ENCODE measurements at places on chromosomes 13 and 19.
A peak's percentile ranks its signal among the peaks of the same experiment; 100 is the strongest.

DNA sequence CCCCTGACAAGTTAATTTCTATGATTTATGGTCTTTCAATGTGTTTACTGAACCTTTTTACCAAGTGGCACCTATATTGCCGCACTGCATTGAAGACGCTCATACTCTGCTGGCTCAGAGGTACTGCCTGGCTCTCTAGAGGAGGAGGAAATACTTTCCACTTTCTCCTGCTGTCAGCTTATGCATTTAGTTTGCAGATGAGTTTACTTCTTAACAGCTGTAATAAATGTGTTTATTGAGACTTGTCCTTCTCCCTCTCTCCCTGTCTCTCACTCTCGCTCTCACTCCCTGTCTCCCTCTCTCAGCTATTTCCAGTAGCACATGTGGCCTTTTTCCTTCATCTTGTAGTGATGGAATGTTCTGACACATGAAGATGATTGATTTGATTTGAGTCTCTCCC lies 60.3 kb upstream of the SPATA13 start:
- no peaks in the 10 kb centered on the region for H3K27me3 ChIP-seq
- peaks cover 13% of the 10 kb centered on the region for H3K4me1 ChIP-seq
- no peak for DNase-seq
- H3K27ac ChIP-seq = no peak overlapping the region
- no peaks in the 10 kb centered on the region for H3K36me3 ChIP-seq

- no peaks in the 10 kb centered on the region for H3K27me3 ChIP-seq
- no peaks in the 10 kb centered on the region for H3K36me3 ChIP-seq
- no peaks in the 10 kb centered on the region for H3K4me1 ChIP-seq
- DNase-seq = no peak
- H3K4me3 ChIP-seq = no peak overlapping the region
Observed at GRCh38 chr13:112141643-112142400, 74.9 kb downstream of the SOX1 start.

GRCh38 chr19:11480715-11481533 lies at the start of gene ELAVL3:
Gene ELAVL3, minus strand, starts transcription at chr19:11481046. Its CDS starts 438 bp downstream, at chr19:11480608.
- no peaks in the 10 kb centered on the region for H3K36me3 ChIP-seq
- no peak within 1 kb of the TSS for H3K27ac ChIP-seq
- no peaks in the 10 kb centered on the region for H3K4me1 ChIP-seq
- DNase-seq = no peak

DNA sequence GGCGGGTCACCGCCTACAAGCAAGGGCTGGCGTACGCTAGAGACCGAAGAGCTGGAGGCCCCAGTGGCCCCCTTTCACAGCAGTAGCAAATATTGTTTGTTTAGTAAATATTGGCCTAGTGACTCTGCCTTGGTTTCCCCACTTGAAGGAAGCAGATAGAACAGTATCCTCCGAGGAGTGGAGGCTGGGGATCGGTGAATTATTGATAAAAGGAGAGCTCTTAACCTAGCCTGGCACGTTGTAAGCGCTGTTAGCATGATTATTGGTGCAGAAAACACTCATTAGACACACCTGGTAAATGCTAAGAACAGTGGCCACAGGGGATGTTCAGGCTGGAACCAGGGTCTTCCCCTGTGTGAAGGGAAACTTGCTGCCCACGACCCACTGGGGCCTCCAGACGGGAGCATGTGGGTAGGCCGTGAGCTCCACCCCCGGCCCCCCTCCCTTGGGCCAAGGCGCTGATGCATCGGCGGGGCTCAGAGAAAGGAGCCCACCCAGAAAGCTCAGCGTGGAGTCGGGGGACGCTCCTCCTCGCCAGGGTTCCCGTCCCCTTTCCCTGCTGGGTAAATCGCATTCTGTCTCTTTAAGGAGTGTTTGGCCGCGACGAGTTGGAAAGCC lies 2.3 kb downstream of the IER2 start:
- no peaks in the 10 kb centered on the region for H3K36me3 ChIP-seq
- 0 out of 2 replicates have a peak, but pooled peaks cover 11% of the 10 kb centered on the region for H3K4me1 ChIP-seq
- peak overlapping the region; percentile 83 for H3K4me3 ChIP-seq
- no peaks in the 10 kb centered on the region for H3K27me3 ChIP-seq
- H3K27ac ChIP-seq = peak overlapping the region; percentile 94

DNA sequence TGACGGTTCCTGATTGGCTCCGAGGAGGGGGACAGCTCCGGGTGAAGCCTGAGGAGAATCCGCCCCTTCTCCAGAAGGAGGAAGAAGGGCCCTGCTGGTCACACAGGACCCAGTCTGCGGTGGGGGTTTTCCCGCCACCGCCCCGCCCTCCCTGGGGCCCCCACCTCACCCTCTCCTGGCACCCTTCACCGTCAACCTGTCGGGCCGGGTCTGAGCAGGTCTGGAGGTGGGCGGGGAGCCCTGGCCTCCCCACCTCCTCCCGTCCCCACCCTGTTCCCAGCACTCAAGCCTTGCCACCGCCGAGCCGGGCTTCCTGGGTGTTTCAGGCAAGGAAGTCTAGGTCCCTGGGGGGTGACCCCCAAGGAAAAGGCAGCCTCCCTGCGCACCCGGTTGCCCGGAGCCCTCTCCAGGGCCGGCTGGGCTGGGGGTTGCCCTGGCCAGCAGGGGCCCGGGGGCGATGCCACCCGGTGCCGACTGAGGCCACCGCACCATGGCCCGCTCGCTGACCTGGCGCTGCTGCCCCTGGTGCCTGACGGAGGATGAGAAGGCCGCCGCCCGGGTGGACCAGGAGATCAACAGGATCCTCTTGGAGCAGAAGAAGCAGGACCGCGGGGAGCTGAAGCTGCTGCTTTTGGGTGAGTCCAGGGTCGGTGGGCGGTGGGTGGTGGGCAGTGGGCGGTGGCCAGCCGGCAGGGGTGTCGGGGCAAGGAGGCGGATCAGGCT lies at the start of gene GNA15:
Gene GNA15 (plus strand): TSS at position 73 of the 723 bp plus-strand sequence. CDS start 418 bp downstream, at position 491.
- no peaks in the 10 kb centered on the region for H3K36me3 ChIP-seq
- no peak within 1 kb of the TSS for H3K4me3 ChIP-seq
- no peaks in the 10 kb centered on the region for H3K27me3 ChIP-seq
- peaks cover 12% of the 10 kb centered on the region for H3K4me1 ChIP-seq
- no peak for DNase-seq

DNA sequence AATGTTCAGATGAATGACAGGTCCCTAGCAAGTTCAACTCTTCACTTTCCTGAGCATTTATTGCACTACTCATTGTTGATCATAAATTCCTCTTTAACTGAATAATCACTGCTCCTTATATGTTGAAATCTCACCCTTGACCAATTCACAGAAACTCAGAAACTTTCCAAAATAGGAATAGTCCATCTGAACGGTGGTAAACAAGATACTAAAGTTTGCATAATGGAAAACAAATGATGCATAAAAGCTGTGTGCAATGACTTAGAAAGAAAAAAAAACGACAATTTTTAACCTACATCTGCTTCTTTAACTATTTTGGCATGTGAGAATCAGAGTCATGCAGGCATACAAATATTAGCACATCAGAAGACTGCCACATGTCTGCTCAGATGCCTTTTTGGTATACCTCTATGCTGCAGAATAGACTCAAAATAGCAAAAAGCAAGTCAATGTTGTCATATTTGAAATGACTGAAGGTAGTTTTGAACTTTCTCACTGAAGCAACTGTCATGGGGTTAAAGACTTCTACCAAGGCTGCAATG lies 34.8 kb downstream of the SLC10A2 start:
- no peak overlapping the region for H3K27ac ChIP-seq
- H3K36me3 ChIP-seq = no peaks in the 10 kb centered on the region
- H3K4me3 ChIP-seq = no peak overlapping the region
- H3K27me3 ChIP-seq = no peaks in the 10 kb centered on the region

- no peak overlapping the region for H3K4me3 ChIP-seq
- no peaks in the 10 kb centered on the region for H3K27me3 ChIP-seq
- H3K4me1 ChIP-seq = peaks cover 7% of the 10 kb centered on the region
Observed at GRCh38 chr19:2636897-2637683, 65.4 kb downstream of the GNG7 start.

DNA sequence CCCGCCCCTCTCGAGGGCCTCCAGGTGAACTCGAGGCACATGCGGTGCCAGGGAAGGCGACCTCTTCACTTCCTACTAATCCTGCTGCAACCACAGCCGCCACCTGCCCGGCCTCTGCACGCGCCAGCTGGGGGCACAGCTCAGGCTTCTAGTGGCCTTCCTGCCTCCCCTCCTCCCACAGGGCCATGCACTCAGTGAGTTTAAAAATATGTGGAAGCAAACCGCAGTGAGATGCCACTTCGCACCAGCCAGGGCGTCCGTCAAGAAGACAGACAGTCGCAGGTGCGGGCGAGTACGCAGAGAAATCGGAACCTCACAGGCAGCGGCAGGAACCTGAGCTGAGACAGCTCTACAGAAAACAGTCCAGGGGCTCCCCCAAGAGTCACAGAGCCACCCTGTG lies 10.4 kb downstream of the LMNB2 start:
- H3K4me3 ChIP-seq = no peak overlapping the region
- no peak for DNase-seq
- no peaks in the 10 kb centered on the region for H3K36me3 ChIP-seq
- H3K4me1 ChIP-seq = no peaks in the 10 kb centered on the region
- no peak overlapping the region for H3K27ac ChIP-seq

DNA sequence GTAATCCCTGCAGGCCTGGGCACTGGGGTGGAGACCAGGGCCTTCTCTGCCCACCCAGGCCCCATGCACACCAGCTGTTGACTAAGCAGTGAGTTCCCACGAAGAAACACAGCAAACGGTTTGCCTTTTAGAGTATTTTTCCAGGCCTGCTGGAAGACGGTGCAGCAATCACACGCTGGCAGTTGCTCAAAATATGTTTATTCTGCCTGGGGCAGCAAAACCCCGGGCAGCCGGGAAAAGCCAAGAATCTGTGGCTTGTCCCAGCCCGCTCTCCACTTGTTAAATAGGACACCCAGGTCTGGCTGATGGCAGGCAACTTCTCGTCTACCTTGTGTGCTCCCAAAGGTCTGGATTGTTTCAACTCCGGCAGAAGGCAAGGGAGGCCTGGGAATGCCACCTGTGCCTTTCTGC lies 40.8 kb downstream of the GGACT start:
- H3K4me1 ChIP-seq = no peaks in the 10 kb centered on the region
- H3K4me3 ChIP-seq = no peak overlapping the region
- peak; percentile 11 for DNase-seq
- H3K36me3 ChIP-seq = no peaks in the 10 kb centered on the region

DNA sequence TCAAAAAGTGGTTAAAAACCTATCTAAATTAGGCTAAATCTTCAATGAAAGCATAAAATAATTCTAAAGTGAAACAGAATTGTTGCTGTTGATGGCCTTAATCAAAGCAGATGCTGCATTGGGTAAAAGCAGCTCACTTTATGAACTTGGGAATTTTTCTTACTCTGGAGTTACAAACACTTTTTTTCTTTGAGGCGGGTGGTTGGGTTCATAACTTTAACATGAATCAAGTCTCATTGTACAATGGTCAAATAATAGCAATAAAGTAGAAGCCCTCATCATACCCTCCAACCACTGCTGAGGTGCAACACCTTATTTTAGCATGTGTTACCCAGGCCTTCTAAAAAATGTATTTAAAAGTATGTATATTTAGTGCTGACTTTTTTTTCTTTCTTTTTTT lies 29.1 kb downstream of the NUP58 start:
- H3K27me3 ChIP-seq = no peaks in the 10 kb centered on the region
- H3K4me3 ChIP-seq = no peak overlapping the region
- DNase-seq = peak; percentile 15
- peaks cover 83% of the 10 kb centered on the region for H3K36me3 ChIP-seq
- 0 out of 2 replicates have a peak, but pooled peaks cover 8% of the 10 kb centered on the region for H3K4me1 ChIP-seq
- H3K27ac ChIP-seq = no peak overlapping the region

DNA sequence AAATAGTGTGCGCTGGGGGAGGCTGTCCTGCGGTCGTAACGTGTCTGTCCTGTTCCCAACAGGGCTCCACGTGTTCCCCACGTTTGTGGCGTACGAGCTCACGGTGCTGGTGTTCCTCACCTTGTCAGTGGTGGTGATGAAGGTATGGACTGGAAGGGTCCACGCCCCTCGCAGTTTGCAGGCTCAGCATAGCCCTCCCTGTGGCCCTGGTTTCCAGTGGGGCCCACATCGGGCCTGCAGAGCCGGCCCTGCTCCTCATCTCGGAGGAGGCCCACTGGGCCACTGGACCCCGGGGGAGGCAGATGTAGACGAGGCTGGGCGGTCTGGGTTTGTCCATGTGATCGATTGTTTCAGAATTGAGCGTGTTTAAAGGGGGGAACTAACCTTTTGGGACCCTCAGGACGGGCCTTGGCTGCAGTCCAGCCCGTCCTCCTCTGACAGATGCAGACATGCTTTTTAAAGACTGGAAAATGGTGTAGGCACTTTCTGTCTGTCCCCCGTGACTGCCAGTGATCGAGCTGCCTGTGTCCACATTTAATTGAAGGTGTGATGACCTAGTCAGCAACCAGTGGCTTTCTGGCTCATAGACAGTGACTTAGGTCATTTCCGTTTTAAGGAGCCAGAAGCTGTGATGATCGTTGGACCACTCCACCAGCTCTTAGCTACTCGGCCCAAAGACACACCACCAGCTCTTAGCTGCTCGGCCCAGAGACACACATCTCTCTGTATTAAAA lies 37.1 kb upstream of the TFDP1 start:
- H3K4me1 ChIP-seq = 0 out of 2 replicates have a peak, but pooled peaks cover 5% of the 10 kb centered on the region
- H3K27me3 ChIP-seq = no peaks in the 10 kb centered on the region
- H3K27ac ChIP-seq = 0 out of 2 replicates have a peak overlapping the region, but pooled peaks have one; percentile 13
- H3K4me3 ChIP-seq = no peak overlapping the region
- peak; percentile 74 for DNase-seq

GRCh38 chr13:73065036-73065435 lies 6.2 kb downstream of the KLF5 start:
- no peak overlapping the region for H3K4me3 ChIP-seq
- no peak overlapping the region for H3K27ac ChIP-seq
- no peak for DNase-seq
- no peaks in the 10 kb centered on the region for H3K36me3 ChIP-seq
- no peaks in the 10 kb centered on the region for H3K27me3 ChIP-seq
- peaks cover 20% of the 10 kb centered on the region for H3K4me1 ChIP-seq

- no peak for DNase-seq
- no peak overlapping the region for H3K4me3 ChIP-seq
- H3K36me3 ChIP-seq = no peaks in the 10 kb centered on the region
- H3K27ac ChIP-seq = no peak overlapping the region
Observed at GRCh38 chr13:69585656-69586055, 522.0 kb upstream of the ATXN8OS start.

GRCh38 chr19:10379880-10380312 lies 476 bp downstream of the TYK2 start:
- H3K4me3 ChIP-seq = peak overlapping the region; percentile 85
- DNase-seq = peak; percentile 41
- H3K4me1 ChIP-seq = no peaks in the 10 kb centered on the region
- 0 out of 2 replicates have a peak, but pooled peaks cover 5% of the 10 kb centered on the region for H3K36me3 ChIP-seq
- H3K27me3 ChIP-seq = no peaks in the 10 kb centered on the region
- H3K27ac ChIP-seq = no peak overlapping the region

- no peak overlapping the region for H3K27ac ChIP-seq
- no peak for DNase-seq
- no peak overlapping the region for H3K4me3 ChIP-seq
- H3K36me3 ChIP-seq = no peaks in the 10 kb centered on the region
- peaks cover 11% of the 10 kb centered on the region for H3K4me1 ChIP-seq
Observed at GRCh38 chr13:76813891-76814290, 72.3 kb downstream of the KCTD12 start.

- H3K4me1 ChIP-seq = no peaks in the 10 kb centered on the region
- H3K27me3 ChIP-seq = peaks cover 26% of the 10 kb centered on the region
- H3K36me3 ChIP-seq = no peaks in the 10 kb centered on the region
- 0 out of 2 replicates have a peak within 1 kb of the TSS, but pooled peaks have one; percentile 46 for H3K4me3 ChIP-seq
- no peak within 1 kb of the TSS for H3K27ac ChIP-seq
Observed at GRCh38 chr19:3224346-3225168, at the start of gene CELF5. Gene CELF5, plus strand, starts transcription at chr19:3224661. Its CDS starts 79 bp downstream, at chr19:3224740.
